Stimulated activated CD4-positive, alpha-beta T cell treated with anti-CD3 and anti-CD28 coated beads, Interleukin-15, amount 100 ng/mL, for 48 hours (primary cell): ENCODE measurements at places on chromosomes 1 and 21.
A peak's percentile ranks its signal among the peaks of the same experiment; 100 is the strongest.

DNA sequence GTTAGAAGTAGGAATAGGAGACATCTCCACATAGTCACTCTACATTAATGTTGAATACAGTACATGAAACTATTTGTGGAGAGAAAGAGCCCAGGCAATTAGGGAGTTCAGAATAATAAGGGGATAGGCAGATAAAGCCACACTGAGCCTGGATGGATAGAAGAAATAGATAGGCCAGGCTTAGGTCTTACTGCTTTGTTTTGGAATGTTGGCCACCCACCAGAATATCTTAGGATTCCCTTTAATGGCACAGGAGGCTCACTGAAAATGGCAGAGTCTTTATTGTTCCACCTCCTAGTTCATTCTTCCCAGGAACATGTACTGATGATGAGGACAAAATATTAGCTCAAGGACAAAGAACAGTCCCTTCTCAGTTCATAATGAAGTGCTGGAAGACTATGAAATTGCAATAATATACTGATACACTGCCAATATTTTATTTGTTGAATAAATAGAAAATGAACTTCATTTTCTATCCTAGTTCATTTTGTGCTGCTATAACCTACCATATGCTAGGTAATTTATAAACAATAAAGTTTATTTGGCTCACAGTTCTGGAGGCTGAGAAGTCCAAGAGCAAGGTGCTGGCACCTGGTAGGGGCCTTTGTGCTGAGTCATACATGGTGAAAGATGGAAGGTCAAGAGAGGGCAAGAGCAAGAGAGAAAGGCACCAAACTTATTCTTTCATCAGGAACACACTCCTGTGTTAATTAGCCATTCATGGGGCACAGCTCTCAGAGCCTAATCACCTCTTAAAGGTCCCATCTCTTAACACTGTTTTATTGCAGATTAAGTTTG lies 87.3 kb downstream of the TBX15 start:
- DNase-seq: no peak

- DNase-seq: no peak
Measured at GRCh38 chr1:85199667-85200462, 951 bp downstream of the SYDE2 start.

DNA sequence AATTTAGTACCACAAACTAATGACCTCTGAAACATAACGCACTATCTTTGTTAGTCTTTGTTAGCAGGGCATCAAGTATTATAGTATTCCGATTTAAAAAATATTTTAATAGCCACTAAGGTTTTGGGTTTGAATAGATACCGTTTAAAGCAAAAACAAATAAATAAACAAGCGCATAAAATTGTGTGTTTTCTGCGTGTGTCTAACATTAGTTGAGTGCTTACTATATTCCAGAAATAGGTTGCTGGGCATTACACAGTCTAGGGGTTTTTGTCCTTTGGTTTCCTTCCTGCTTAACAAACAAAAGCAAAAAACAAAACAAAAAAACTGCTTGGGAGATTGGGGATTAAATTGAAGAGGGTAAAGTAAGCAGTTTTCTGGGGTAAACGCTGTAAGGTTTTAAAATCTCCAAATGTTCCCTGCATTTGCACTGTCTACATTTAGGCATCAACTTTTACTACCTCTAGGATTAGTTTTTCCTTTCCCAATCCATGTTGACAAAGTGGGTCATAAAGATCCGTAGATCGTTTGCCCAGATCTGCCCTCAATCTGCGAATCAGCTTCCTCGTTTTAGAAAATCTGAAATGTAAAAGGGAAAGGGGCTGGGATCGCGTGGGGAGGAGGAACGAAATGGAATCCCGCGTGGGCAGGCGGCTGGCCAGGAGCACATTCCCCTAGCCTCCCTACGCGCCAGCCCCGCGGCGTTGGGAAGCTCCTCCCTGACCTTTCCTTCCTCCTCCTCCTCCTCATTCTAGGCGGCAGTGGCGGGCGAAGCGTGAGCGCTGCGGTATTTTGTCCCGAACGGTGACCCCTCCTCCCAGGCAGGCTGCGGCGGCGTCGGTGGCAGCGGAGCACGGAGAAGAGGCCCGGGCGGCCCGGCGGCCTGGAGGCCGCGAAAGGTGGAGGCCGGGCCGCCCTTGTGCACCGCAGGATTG lies at the start of gene KCTD3:
TSS of gene KCTD3 (plus strand) at position 749 of the 935 bp plus-strand sequence. CDS start 382 bp downstream, outside the sequence.
- peak; percentile 23 for DNase-seq

DNA sequence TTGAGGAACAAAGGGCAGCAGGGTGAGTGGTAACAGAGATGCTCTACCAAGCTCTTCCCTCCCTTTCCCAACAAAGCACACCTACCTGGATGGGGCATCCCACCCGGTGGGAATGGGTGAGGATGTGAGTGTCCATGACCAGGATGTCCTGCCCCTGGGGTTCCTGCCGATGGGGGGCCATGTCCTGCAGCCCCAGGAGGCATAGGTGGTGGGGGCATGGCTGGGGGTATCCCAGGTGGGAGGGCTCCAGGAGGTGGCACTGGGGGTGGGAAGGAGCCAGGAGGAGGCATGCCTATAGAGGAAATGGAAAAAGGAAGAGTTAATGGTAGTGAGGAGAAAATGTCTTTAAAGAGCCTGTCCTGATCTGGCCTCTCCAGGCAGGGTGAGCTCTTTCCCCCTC lies 1.9 kb downstream of the SF3B4 start:
- DNase-seq: no peak

- DNase-seq: no peak
Measured at GRCh38 chr1:175783126-175783722, 39.8 kb upstream of the TNR start.

- DNase-seq: no peak
Measured at GRCh38 chr1:247088967-247089366, 10.4 kb upstream of the ZNF670 start.

GRCh38 chr1:161725908-161726472 lies 4.6 kb downstream of the FCRLB start:
- no peak for DNase-seq

GRCh38 chr1:180909005-180909414 lies 3.7 kb upstream of the KIAA1614 start:
- no peak for DNase-seq

GRCh38 chr1:168220470-168220871 lies 5.3 kb upstream of the SFT2D2 start:
- no peak for DNase-seq

DNA sequence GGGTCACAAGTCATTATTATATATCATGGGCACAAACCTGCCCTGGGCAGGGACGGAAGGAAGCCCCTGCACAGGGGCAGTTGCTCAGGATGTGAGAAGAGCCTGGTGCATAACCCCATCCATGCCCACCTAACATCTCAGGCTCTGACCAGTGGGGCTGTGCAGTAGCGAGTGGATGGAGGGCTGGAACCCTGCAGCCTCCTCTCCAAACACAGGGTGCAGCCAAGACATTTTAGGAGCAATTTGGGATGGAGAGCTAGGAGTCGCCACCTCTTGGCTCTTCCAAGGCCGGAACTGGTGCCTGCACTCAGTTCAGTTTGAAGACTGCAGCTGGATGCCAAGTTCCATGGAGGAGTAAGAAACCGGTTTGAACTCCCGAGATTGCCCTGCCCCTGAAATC lies 2.8 kb downstream of the MX1 start:
- no peak for DNase-seq

GRCh38 chr1:202589190-202589930 lies 120.9 kb downstream of the SYT2 start:
- DNase-seq: no peak

DNA sequence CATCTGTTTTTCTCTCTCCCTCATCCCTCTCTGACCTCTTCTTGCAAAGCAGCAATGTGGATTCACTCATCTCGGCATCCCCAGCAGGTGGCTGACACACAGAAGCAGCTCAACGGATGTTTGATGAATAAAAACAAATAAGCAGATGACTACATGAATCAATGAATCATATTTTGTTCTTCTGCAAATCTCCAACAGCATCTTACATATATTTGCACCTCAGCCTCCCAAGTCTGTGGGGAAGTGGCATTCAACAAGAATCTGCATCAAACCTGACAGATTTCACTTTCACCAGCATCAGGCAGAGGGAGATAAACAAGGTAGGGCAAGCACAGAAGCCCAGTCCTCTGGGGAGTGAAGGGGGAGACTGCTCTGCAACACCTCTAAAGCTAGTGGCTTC lies 34.0 kb downstream of the CAPN8 start:
- DNase-seq: no peak

DNA sequence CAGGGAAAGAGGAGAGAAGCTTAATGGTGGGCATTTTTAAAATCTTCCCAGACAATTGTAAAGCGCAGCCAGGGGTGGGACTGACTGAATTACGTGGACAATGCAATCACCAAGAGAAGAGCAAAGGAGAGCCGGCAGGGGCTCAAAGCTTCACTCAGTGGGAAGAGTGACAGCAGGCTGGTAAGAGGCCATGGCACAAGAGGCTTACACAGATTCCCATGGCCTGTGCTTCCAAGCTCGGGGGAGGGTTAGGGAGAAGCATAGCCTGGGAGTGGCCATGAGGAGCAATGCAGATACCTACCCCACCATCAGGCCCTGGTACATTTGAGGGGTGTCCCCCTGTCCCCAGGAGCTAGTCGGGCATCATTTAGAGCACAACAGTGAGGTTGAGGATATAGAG lies 27.1 kb upstream of the SEC16B start:
- DNase-seq: no peak

DNA sequence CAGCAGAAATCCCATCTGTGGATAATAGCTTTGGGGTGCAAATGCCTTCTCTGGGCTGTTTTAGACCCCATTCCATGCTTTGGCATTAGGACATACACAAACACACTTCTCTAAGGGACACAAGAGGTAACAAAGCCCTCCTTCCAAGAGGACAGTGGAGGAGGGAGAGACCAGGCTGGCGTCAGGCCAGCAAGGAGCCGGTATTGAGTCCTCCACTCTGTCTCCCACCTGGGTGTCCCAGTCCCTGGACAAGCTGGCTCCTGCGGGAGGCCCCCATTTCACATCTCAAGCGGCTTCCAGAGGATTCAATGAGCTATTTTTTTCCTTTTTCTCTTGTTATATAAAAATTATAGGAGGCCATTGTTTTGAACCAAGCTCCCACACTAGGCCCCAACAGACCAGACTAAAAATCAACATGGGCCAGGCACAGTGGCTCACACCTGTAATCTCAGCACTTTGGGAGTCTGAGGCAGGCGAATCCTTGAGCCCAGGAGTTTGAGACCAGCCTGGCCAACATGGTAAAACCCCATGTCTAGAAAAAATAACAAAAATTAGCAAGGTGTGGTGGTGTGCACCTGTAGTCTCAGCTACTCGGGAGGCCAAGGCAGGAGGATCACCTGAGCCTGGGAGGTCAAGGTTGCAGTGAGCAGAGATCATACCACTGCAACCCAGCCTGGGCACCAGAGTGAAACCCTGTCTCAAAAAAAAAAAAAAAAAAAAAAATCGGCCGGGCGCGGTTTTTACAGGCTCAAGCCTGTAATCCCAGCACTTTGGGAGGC lies 142.9 kb downstream of the TOMM20 start:
- no peak for DNase-seq

- DNase-seq: no peak
Measured at GRCh38 chr21:26280148-26280547, 109.6 kb upstream of the APP start.

DNA sequence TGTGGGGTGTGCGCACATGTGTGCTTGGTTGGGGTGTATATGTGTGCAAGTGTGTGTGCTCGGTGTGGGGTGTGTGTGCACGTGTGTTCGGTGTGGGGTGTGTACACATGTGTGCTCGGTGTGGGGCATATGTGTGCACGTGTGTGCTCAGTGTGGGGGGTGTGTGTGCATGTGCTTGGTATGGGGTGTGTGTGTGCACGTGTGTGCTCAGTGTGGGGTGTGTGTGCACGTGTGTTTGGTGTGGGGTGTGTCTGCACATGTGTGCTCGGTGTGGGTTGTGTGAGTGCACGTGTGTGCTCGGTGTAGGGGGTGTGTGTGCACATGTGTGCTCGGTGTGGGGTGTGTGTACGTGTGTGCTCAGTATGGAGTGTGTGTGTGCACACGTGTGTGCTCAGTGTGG lies 77.5 kb downstream of the PRDM16 start:
- no peak for DNase-seq

- no peak for DNase-seq
Measured at GRCh38 chr1:6116137-6116536, 64.0 kb downstream of the CHD5 start.

- no peak for DNase-seq
Measured at GRCh38 chr1:202291961-202292712, 49.6 kb downstream of the UBE2T start.

DNA sequence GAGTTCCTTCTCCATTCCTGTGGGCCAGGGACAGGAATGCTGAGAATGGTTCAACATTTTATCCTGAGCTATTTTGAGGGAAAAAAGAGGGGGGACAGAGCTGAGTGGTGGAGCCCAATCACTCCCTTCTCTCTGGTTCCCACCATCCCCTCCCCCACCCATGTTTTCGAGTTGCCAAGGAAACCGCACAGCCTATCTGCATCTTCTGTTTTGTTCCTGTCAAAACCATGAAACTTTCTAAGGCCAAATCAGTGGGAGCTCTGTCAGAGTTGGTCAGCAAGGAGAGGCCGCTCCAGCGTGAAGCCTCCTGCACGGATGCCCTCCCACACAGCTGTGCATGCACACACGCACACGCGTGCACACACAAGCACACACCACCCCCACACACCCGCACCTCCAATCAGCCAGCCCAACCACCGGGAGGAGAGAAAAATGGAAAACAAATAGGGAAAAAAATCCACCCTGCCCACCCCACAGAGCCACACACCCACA lies 54.5 kb upstream of the ATP2B4 start:
- no peak for DNase-seq

DNA sequence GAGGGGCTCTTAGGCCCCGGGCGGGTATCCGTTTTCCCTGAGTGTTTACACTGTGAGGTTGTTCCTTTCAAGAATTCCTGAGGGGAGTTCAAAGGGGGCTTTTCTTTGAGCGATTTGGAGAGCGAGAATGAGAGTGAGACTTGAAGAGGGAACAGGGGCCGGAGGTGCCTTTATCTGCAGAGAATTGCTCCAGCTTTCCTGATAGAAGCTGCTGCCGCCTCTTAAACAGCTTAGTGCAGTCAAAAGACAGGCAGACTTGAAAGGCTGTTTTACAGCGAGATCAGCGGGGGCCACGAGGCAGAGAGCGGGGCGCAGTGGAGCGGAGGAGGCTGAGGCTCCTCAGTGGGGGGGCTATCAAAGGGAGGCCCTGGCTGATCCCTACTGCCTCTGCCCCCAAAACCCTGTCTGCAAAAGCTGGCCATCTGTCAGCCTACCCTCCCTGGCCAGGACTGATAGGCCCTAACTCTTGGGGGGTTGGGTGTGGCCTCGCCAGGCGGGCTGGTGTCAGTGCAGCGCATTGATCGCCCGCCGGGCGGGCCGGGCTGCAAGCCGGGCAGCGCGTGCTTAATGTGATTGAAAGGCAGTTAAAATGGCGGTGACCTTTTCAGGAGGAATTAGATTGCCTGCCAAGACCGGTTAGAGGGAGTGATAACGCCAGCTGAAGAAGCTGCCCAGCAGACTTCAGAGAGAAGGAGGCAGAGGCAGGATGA lies 36.4 kb downstream of the TMEM53 start:
- no peak for DNase-seq

GRCh38 chr1:16903458-16903796 lies 7.6 kb downstream of the RNU1-2 start:
- DNase-seq: no peak
